Ascending aorta (tissue), 2 donors: ENCODE measurements at places on chromosomes 4 and X. TPM values are rescaled to one million over a fixed set of nuclear protein-coding genes. Genes with fewer than 3 reads are reported as not detected.

DNA sequence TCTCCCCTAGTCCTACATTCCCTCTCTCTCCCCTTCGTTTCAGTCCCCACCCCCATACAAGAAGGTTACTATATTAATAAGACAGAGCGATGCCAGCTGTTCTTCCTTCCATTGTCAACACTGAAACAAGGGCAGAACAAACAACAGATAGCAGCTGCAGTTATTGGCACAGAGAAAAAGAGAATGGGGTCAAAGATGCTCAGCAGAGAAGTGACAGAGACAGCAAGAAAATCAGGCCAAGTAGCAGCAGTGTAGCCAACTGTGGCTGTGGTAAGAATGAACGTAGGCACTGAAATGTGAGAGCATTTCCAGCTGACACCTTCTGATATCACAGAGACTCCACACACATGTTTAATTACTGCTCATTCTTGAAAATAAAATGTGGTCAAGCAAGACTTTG lies 641.8 kb downstream of the FSTL5 start:
- no peaks in the 10 kb centered on the region for H3K27me3 ChIP-seq
- no peak overlapping the region for H3K4me3 ChIP-seq
- no peaks in the 10 kb centered on the region for H3K36me3 ChIP-seq
- no peaks in the 10 kb centered on the region for H3K4me1 ChIP-seq

DNA sequence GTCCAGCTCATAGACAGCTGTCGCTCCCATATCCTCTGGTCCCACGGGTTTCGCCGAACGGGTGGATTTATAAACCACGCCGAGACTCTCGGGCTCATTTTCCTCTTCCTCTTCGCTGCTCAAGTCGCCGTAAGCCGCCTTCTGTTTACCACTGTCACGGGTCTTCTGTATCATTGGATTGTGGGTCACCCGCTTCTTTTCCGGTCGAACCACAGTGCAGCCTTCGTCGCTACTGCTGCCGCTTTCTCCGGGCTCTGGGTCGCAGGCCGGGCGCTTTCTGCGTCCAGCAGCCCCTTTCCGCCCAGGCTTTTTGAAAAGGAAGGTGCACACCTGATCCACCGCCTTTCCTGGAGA lies 311 bp downstream of the RNF113A start:
- no peak for DNase-seq
- H3K4me1 ChIP-seq = peaks cover 5% of the 10 kb centered on the region
- H3K4me3 ChIP-seq = peak overlapping the region; percentile 66
- peak overlapping the region; percentile 93 for H3K27ac ChIP-seq

RBMX2 gene
- total RNA-seq = 0.75 TPM

GRCh38 chr4:149048451-149049143 lies 606.4 kb upstream of the NR3C2 start:
- no peak for DNase-seq
- no peak overlapping the region for H3K27ac ChIP-seq
- H3K36me3 ChIP-seq = no peaks in the 10 kb centered on the region
- no peaks in the 10 kb centered on the region for H3K27me3 ChIP-seq

GRCh38 chr4:6443035-6444023 lies 29.1 kb downstream of the PPP2R2C start:
- H3K4me3 ChIP-seq = no peak overlapping the region
- no peaks in the 10 kb centered on the region for H3K36me3 ChIP-seq
- no peaks in the 10 kb centered on the region for H3K4me1 ChIP-seq
- H3K27me3 ChIP-seq = no peaks in the 10 kb centered on the region
- no peak overlapping the region for H3K27ac ChIP-seq

DNA sequence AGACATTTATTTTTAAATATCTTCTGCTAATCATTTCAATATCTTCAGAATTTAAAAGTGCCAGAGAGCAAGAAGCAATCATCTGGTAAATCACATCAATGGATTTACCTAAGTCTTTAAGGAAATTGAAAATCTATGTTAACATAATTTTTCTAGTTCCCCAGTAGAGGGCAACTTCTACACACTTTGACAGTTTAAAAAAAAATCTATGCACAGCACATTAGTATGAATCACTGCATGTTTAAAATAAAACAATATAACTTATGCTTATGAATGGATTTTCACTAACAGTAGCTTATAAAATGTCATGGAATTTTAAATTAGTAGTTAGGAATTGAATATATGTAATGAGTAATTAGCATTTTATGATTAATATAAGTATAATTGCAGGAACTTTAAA lies 126.5 kb downstream of the REELD1 start:
- H3K27ac ChIP-seq = no peak overlapping the region
- no peaks in the 10 kb centered on the region for H3K27me3 ChIP-seq
- no peaks in the 10 kb centered on the region for H3K4me1 ChIP-seq
- H3K4me3 ChIP-seq = no peak overlapping the region

IL21 gene
- total RNA-seq = not detected

DNA sequence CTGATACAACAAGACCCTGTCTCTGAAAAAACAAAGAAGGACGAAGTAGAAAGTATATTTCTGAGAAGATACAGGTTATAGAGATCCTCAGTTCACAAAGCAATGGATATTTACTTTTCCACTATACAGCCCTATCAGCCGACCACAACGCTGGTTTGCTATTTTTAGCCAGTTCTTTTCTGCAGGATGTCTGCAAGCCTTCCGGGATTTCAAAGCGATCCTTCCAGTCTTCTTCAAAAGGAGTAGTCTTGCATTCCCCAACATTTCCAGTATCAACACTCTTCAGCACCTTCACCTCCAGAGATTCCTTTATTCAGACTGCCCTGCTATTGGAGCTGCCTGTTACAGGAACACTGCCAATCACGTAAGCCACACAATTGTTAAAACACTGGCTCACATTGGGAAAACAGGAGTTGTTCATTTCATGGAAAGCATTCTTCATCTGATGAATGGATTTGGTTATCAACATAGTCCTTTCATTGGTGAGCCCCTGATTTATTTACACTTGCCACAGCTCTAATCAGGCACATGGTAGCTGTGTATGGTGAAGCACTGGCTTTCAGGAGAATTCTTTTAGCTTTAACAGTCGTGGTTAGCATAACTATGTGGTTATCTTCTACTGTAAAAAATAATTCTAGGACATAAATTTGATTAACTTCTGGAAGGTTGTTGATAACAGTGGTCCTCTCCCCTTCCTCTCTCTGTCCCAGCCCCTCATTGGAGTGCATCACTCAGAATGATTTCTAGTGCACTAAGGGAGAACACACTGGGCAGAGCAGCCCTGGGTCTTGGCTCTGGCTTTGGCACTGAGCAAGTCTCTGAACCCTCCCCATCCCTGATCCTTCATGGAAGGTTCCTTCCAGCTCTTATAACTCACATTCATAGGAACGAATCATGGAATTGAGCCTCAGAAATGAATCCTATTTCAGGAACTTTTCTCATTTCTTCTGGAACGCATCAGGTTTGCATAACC lies 109.9 kb upstream of the SORBS2 start:
- no peaks in the 10 kb centered on the region for H3K27me3 ChIP-seq
- no peaks in the 10 kb centered on the region for H3K36me3 ChIP-seq
- DNase-seq = no peak

DNA sequence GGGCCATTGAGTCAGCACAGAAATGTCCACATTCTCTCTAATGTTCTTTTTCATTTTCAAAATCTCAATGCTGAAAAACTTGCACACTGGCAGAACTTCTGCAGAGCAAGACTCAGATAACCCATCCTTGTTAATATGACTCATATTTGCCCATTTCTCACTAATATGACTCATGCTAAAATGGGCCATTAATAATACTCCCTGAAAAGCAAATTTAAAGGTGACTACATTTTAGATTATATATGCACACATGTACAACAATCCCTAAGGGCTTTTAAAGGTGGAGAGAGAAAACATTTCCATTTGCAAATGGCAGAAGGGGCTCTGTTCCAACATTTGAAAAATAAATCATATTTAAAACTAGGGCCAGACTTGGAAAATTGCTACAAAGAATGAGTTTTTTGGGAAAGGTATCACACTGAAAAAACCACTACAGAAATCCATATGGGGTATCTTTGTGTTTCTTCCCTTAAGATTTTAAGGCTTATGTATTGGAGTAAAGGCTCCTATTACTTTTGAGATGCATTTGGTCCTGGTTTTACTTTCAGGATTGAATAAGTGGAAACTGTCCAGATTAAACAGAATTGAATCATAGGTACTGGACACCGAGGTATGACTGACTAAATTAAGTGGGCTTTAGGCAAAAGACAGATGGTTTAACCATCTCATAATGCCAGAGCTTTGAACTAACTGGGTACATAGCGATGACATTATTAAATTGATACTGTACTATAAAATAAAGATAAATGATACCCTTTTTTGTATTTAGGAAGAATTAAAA lies 30.0 kb downstream of the TLR2 start:
- no peak overlapping the region for H3K27ac ChIP-seq
- DNase-seq = no peak
- H3K4me3 ChIP-seq = no peak overlapping the region
- no peaks in the 10 kb centered on the region for H3K36me3 ChIP-seq
- no peaks in the 10 kb centered on the region for H3K27me3 ChIP-seq
- peaks cover 4% of the 10 kb centered on the region for H3K4me1 ChIP-seq

CPE gene
- 199 TPM for total RNA-seq

- no peaks in the 10 kb centered on the region for H3K27me3 ChIP-seq
- no peak overlapping the region for H3K4me3 ChIP-seq
- no peak overlapping the region for H3K27ac ChIP-seq
- H3K36me3 ChIP-seq = no peaks in the 10 kb centered on the region
- DNase-seq = no peak
These were observed 341.1 kb downstream of the RAPGEF2 start for GRCh38 chr4:159443975-159444374.
